Fibroblast of skin of left quadriceps (primary cell): ENCODE measurements at places on chromosomes 6 and 20.

- no peak for DNase-seq
These were observed 9.9 kb upstream of the C6orf141 start for GRCh38 chr6:49540614-49541013.

DNA sequence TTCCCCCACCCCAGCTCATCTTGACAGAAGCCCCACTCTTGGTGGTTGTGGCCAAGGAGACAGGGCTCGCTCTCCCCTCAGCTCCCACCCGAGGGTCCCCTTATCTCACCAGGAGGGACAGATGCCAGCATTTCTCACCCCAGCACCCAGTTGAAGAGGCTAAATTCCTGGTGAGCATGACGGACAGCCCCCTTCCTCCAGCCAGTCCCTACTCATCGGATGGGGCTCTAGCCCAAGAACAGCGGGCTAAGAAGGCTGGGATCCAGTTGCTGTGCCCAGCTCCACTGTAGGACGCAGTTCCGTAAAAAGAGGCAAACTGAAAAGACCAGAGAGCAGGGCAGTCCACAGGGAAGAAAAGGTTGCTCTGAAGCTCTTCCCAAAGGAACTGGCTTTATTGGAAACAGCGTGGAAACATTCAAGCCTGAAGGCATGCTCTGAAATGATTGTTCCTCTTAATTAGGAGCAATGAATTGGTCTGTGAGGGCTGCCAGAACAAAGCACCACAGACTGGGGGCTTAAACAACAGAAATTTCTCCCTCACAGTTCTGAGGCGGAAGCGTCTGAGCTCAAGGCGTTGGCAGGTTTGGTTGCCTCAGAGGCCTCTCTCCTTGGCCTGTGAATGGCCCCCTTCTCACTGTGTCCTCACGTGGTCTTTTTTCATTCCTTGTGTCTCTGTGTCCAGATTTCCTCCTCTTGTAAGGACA, 17.9 kb upstream of the KIF25 start:
- DNase-seq = no peak

- no peak for DNase-seq
These were observed 63.0 kb downstream of the PRR18 start for GRCh38 chr6:166245148-166245547.

GRCh38 chr6:118584911-118585310, 36.8 kb downstream of the PLN start:
- DNase-seq = no peak

DNA sequence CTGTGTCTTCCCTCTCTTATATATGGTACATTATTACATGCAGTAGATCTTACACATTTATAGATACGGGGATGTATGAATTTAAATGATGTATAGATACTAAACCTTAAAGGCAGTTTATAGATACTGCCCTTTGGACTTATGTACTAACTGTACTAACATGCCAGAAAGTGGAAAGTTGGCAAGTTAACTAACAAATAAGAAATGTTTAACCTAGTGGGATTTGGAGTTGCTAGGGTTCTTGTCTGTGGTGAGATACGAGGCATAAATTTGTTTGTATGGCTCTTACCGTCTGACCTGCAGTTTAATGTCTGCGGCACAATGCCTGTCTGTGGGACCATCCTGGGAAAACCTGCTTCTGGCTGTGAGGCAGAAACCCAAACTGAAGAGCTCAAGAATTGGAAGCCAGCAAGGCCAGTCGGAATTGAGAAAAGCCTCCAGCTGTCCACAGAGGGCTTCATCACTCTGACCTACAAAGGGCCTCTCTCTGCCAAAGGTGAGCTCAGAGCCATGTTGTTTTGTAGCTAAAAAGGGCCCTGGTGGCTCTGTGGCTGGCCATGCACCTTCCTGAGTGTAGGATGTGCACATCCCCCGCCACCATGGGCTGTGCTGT, 62.9 kb upstream of the SLC22A1 start:
- no peak for DNase-seq

DNA sequence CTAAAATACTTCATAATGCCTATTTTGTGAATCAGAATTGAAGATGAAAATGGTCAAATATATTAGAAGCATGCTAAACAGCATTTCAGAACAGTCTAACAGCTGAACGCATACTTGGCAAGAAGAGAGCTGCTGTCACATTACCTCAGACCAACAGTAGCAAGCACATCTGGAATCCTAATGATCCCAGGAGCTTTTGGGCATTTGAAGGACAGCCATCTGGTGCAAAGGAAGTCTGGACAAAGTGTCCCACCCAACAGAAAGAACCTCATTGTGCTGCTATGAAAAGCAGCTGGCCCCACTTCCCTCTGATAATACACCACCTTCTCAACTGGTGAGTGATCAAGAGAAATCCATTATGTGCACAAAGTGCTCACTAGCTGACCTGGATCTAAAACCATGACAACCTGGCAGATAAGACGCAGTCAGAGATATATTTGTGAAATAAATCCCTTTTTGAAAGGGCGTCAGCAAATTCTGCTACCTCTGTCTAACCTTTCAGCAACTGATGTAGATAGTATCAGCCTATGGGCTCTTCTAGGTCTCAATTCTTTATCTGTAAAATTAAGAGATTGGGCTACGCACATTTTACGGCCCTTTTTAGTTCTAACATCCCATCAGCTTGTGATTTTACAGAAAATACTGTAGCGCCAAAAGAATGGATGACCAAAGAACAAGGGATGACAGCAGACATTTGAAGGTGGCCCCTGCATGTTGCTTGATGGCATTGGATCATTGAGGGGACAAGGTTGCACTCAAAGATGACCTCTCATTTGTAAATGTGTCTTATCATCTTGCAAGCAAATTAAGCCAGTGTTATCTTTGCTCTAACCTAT, 78.7 kb downstream of the SGK1 start:
- no peak for DNase-seq

DNA sequence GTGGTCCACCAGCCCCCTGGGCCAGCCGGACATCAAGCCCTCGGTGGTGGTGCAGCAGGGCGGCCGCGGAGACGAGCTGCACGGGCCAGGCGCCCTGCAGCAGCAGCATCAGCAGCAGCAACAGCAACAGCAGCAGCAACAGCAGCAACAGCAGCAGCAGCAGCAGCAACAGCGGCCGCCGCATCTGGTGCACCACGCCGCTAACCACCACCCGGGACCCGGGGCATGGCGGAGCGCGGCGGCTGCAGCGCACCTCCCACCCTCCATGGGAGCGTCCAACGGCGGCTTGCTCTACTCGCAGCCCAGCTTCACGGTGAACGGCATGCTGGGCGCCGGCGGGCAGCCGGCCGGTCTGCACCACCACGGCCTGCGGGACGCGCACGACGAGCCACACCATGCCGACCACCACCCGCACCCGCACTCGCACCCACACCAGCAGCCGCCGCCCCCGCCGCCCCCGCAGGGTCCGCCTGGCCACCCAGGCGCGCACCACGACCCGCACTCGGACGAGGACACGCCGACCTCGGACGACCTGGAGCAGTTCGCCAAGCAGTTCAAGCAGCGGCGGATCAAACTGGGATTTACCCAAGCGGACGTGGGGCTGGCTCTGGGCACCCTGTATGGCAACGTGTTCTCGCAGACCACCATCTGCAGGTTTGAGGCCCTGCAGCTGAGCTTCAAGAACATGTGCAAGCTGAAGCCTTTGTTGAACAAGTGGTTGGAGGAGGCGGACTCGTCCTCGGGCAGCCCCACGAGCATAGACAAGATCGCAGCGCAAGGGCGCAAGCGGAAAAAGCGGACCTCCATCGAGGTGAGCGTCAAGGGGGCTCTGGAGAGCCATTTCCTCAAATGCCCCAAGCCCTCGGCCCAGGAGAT, 1.0 kb downstream of the POU3F2 start:
- no peak for DNase-seq

DNA sequence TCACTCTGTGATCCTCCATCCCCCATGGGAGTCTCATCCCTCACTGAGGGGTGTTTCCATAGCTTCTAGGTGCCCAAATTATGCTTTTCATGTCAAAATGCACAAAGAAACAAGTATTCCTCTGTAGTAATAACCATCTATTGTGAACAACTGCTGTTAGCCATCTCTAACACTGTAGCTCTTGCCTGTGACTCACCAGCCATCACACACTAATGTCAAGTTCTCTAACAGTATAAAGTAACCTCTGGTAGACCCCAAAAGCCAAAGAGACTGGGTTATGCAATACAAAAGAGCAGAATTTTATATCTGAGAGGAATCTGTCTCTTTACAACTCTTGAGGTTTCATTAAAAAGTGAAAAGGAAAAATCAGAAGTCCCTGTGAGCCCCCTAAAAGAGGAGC, 25.4 kb upstream of the IYD start:
- DNase-seq = peak; percentile 8

DNA sequence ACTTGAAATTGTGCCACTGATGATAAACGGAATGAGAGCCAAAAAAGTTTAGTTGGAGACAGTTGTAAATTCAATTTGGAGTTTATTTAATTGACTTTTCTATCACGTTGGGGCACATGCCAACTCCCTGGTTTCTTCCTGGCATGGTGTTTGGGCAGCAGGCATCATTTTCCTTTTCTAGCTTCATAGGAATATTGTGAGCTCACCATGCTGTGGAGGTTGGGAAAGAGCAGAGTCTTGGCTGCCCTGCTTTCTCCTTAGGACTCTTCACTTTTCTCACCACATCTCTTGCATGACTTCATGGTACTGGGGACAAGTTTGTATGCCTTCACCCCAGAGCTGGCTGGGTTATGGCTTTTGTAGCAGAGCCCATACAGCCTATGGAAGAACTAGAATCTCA, 6.4 kb downstream of the SCAND1 start:
- DNase-seq = no peak

GRCh38 chr20:49657118-49657901, 56.4 kb downstream of the B4GALT5 start:
- peak; percentile 31 for DNase-seq

DNA sequence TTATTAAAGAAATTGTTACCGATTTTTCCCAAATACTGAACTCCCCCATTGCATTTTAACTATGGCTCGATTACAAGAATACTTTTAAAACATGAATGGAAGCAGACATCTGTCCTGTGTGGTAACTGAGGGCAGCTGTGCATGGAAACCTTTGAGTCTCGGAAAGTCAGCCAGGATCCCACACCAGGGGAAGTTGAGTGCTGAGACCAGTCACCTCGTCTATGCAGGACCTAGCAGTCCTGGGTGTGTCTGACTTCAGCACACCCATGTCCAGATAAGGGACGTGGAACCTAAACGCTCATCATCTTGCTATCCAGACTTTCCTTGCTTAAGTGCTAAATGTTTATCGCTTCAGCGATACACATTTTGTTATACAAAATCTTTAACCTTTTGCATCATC, 6.1 kb downstream of the RIN2 start:
- no peak for DNase-seq

DNA sequence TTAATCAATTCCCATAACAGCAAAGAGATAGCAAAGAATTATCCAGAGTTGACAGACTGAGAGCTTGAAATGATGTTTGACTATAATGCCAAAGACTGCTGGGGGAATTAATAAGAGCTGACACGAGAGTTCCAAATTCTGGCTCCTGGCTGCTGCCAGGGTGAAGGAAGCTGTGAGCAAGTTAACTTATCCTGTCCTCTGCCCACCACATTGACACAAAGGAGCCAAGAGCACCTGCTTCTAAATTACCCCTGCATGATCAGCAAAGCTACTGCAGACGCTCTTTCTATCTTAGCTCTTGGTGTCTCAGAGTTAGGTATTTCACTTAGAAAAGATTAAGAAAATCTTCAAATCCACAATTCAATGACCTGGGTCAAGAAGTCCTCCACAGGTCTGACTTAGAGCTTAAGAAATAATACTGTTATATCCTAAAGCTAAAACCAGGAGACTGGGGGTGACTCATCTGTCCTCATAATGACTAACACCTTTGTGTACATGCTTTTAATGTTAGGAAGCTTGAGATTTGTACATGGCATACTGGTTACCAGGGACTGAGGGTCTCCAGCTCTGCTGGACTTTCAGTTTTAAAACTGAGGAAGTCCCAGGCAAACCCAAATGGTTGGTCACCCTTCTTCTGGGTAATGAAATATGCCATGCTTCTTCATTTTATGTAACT, 13.2 kb upstream of the FRK start:
- DNase-seq = no peak

DNA sequence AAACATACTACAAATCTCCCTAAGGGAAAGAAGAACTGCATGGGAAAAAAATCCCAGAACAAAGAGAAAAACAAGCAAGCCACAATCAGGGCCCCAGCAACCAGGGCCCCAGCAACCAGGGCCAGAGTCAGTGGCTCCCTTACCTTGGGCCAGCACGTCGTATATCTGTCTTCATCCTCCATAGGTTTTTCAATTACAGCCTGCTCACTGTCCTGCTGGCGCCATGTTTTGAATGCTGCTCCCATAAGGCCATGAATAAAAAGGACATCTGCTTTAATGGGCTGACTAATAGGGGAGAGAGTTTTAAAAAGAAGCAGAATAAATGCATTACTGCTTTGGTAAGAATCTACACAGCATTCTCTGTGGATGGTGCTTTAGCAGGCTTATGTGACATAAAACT, 49.2 kb downstream of the SERAC1 start:
- DNase-seq = no peak

DNA sequence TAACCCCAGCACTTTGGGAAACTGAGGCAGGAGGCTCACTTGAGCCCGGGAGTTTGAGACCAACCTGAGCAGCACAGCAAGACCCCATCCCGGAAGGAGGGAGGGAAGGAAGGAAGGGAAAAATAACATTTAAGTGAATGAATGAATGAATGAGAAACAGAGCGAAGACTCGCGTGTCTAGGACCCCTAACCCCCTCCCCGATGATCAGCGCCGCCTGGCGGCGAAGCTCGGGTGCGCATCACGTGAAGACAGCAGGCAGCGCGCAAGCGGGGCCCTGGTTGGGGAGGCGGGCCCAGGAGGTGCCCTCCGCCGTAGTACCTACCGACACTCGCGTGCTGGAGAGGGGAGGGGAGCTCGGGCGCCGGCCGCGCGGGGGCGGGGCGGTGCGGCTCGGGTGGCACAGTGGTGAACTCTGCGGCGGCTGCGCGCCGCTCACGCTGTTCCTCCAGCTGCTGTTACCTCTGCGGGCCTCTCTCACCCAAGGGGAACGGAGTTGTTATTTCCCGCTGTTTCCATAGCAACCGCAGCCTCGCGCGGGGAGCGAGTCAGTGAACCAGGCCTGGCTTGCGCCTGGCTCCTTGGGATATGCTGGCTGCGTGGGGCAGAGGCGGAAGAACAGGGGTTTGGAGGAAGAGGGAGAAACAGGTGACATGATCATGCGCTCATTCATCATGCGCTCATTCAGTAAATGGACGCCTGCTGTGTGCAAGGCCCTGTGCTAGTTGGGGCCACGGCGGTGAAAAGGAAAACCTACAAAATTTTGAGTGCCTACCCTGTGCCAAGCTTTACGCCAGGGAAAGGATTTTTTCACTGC, 2.0 kb upstream of the DCDC2 start:
- peak; percentile 32 for DNase-seq
